Right ventricle myocardium inferior (tissue), 1 donor: ENCODE measurements at places on chromosomes 1 and 21. TPM values are rescaled to one million over a fixed set of nuclear protein-coding genes. Genes with fewer than 3 reads are reported as not detected.

DNA sequence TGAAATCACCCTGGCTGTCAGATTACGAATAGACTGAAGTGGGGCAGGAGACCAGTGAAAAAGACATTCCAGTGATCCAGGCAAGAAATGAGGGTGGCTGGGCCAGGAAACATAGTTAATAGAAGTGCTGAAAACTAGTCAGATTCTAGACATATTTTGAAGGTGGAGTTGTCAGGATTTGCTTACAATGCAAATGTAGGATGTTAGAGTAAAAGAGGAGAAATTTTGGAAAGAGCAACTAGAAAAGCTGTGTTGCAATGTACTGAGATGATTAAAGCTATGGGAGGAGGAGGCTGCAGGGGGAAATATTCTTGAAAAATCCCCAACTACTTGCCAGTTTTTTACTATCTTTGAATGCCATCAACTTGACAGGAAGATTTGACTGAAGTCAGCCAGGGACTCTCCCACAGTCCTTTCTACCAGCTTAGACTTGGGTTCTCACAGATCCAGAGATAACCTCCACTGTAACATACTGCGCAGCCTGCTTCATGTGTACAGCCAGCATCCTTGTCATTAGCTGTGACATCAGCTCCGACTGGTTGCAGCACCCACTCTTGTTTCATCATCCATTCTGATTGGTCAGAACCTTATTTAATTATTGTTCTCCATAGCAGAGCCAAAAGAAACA, 109.7 kb downstream of the TSEN15 start:
- DNase-seq = no peak

GRCh38 chr1:19315378-19316198, 3.5 kb downstream of the SLC66A1 start:
- no peak for DNase-seq

GRCh38 chr1:160069460-160070231, at the start of gene KCNJ10:
Gene KCNJ10, minus strand, starts transcription at chr1:160070160. Its CDS starts 27,628 bp downstream, at chr1:160042532.
- DNase-seq = no peak

- DNase-seq = no peak
Observed at GRCh38 chr1:108780937-108781574, 34.6 kb downstream of the STXBP3 start.

GRCh38 chr1:17574516-17574915, 35.0 kb downstream of the ARHGEF10L start:
- DNase-seq = peak; percentile 30

DNA sequence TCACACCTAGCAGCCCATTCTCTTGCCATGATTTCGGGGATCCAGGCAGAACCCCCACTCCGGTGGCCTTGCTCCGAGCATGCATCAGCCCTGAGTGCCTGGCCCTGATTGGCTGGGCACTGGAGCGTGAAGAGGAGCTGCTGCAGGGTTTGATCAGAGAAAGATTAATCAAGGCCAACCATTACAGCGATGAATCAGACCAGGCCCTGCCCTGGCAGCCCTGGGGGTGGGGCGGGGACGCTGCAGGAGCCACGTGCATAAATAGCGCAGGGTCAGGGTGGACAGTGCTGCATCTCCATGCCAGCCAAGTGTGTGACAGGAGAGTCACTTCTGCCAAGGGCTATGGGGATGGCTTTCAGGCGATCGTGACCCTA, 3.4 kb upstream of the FAM131C start:
- DNase-seq = no peak

DNA sequence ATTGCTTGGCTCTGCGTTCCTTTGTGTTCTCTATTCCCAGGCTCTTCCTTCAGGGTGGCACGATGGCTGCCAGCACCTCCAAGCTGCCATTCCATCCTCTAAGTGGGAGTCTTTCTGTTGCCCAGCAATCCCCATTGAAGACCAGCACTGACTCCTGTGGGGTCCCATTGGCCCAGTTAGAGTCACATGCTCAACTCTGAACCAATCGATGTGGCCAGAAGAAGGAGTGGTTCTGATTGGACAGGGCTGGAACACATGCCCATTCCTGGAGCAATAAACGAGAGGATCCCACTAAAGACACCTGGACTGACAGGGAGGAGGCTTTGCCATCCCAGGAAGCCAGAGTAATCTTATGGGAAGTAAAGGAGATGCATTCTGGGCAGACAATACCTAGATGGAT, 97.2 kb upstream of the IGSF21 start:
- no peak for DNase-seq

Gene TRIM45
- total RNA-seq = 13.3 TPM

DNA sequence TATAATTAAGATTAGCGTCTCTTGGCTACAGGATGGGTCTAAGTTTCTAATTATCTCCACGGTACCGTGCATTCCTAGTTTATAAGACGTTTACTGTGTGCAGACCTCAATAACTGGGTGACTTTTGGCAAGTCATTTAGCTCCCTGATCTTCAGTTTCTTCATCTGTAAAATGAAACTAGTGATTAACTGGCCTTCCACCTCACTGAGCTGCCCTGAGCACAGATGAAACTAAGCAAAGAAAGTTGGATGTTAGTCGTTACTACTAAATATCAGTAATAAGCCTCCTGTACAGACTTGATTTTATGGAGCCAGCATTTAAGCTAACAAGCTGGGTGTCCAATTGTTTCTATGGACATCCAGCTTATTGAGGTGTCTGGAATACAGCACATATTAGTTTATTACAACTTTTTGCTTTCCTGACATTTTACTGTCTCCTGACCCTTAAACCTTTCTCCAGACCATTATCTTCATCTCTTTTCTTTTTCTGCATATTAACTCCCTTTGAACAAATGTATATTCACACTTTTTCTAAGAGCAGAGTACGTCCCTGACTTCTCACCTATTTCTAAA, 1.1 kb downstream of the CR2 start:
- no peak for DNase-seq

Gene UTS2
- total RNA-seq = not detected

DNA sequence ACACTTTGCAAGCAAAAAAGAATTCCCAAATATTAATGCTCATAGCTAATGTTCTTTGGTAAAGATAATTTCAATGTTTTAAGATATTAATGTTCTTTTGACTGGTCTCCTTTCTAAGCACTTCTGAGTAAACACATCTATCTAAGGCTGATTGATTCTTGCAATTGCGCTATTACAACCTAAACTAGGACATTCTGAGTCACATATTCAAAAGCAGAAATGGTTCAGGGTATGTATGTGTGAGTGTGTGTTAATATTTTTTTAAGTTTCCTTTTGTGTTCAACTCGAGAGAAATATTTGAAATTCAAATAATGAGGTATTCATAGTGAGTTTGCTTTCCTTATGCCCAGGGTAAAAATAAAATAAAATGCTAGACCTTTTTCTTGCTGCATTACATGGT, 203.6 kb upstream of the GRIK3 start:
- no peak for DNase-seq

DNA sequence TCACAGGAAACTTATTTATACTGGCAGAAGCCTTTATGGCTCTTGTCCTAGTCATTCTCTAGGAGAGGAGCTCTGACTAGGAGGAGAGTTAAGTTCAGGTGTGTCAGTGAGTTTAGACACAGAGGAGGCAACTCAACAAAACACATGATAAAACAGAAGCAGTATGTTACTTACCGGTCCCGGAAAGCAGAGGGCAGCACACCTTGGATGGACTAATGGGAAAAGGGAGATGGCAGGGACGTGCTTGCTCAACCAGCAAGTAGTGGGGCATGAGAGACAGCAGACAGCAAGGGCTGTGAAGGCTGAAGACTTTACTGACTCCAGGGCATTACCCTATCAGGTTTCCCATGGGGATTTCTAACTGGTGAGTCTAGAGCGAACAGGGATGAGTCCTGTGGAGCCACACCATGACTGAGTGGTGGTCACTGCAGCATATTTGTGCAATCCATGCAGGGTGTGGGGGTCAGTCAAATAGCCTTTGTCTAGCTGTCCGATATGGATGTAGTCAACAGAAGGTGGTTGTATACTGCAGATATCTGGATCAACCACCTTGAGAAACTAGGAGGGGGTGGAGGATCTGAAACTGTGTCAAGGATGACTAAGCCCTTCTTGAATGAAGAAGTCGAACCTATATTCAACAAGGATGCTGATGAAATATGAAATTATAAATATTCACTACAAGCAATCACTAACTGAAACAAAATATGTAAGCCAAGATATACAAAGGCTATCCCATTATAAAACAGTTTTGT, 596.3 kb upstream of the CHRM3 start:
- DNase-seq = no peak

- no peak for DNase-seq
Observed at GRCh38 chr1:221725735-221726672, 15.9 kb downstream of the DUSP10 start.

GRCh38 chr1:64265141-64265540, 61.7 kb downstream of the UBE2U start:
- no peak for DNase-seq

Gene DPT
- total RNA-seq = 42.0 TPM

Gene ZFYVE9
- 18.0 TPM for total RNA-seq

Gene MCOLN3
- 1.2 TPM for total RNA-seq

GRCh38 chr1:212009561-212009960, 25.8 kb downstream of the INTS7 start:
- no peak for DNase-seq

Gene LRRC38
- 0.38 TPM for total RNA-seq

Gene KIAA1614
- 6.4 TPM for total RNA-seq

Gene RSPO1
- not detected for total RNA-seq

GRCh38 chr1:184597650-184598357, 156.9 kb downstream of the EDEM3 start:
- no peak for DNase-seq

GRCh38 chr1:210764536-210764935, 369.4 kb downstream of the KCNH1 start:
- DNase-seq = no peak

GRCh38 chr1:7989762-7990428, 28.4 kb downstream of the PARK7 start:
- DNase-seq = peak; percentile 71
